ENCODE measurements at places on chromosomes 1 and 21.

GRCh38 chr1:47870946-47871676 is 126.1 kb downstream of the TRABD2B start:
- no peak for DNase-seq

GRCh38 chr1:97778718-97779117 is 142.1 kb downstream of the DPYD start:
- DNase-seq: no peak

GRCh38 chr1:224168859-224169380 is 14.1 kb upstream of the DEGS1 start:
- no peak for DNase-seq

- no peak for DNase-seq
Measured at GRCh38 chr1:200211157-200211556, 183.6 kb downstream of the NR5A2 start.

GRCh38 chr1:205598841-205599668 is 32.8 kb downstream of the ELK4 start:
- no peak for DNase-seq

- no peak for DNase-seq
Measured at GRCh38 chr21:37208741-37209225, 58.4 kb downstream of the VPS26C start.

- DNase-seq: peak; percentile 13
Measured at GRCh38 chr1:153985941-153986761, at the start of gene RAB13. RAB13 (minus strand) TSS chr1:153986339; CDS start chr1:153986236, 103 bp downstream.

DNA sequence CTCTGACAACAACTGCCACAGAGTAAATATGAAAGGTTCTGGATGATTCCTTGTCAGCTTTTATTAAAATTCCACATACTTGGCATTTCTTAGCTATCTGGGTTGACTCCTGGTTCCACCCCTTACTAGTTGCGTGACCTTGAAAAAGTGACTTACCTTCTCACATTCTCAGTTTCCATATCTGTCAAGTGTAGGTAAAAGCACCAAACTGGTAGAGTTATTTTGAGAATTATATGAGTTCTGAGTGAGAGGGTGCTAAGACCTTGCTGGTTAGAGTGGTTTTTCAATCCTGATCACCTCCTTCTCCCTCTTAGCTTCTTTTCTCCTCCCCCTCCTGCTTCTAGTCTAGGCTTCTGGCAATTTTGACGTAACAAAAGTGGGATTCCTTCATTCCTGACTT is 83.4 kb upstream of the ABCD3 start:
- no peak for DNase-seq

DNA sequence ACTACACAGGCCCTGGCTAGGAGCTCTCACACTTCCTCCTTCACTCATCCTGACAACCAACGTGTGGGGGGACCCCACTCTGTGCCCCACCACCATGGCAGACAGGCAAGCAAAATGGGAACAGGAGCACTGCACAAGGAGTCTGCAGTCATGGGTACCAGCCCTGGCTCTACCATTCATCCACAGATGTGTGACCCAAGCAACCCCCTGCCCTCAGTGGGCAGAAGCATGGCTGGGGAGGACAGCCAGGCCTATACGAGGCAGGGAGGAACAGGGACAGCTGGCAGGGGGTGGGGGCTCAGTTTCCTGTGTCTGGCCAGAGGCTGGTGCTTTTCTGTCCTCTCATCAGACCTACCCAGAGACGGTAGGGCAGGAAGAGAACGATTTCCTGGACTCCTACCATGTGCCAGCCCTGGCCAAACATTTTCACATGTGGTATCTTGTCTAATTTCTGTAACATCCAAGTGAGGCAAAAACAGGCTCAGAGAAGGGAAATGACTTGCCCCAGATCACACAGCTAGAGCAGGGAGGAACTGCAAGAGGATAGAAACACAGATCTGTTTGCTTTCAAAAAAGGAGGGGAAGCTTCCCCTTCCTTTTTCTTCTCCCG is 178.0 kb downstream of the HIVEP3 start:
- no peak for DNase-seq

DNA sequence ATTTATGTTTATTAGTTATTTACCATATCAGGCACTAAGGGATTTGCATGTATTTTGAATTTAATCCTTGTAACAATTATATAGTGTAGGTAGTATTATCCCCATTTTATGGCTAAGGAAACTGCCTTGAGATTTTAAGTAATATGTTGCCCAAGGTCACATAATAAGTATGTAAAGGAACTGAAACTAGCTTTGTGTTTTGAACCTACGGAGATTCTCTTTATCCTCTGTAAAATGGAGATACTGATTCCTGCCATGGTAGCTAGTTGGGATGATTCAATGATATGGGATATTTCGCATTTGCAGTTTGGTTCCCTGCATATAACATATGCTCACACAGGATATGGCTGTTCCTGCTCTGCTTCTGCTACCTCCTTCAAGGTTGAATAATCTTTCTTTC is 144.3 kb downstream of the ST6GALNAC3 start:
- no peak for DNase-seq

GRCh38 chr1:19514391-19514831 is 29.1 kb upstream of the CAPZB start:
- DNase-seq: no peak

- no peak for DNase-seq
Measured at GRCh38 chr1:71885171-71885570, 397.2 kb downstream of the NEGR1 start.

- no peak for DNase-seq
Measured at GRCh38 chr1:156751451-156751756, at the start of gene HDGF. HDGF (minus strand) TSS chr1:156751675; CDS start chr1:156751429, 246 bp downstream.

DNA sequence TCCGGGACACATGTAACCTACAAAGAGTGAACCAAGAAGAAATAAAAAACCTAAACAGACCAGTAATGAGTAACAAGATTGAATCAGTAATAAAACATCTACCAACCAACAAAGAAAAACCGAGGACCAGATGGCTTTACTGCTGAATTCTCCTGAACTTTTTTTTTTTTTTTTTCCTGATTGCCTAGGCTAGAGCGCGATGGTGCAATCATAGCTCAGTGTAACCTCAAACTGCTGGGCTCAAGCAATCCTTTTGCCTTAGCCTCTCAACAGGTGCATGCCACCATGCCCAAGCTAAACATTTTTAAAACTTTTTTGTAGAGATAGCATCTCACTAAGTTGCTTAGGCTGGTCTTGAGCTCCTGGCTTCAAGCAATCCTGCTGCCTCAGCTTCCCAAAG is 11.2 kb upstream of the FGGY start:
- DNase-seq: no peak

DNA sequence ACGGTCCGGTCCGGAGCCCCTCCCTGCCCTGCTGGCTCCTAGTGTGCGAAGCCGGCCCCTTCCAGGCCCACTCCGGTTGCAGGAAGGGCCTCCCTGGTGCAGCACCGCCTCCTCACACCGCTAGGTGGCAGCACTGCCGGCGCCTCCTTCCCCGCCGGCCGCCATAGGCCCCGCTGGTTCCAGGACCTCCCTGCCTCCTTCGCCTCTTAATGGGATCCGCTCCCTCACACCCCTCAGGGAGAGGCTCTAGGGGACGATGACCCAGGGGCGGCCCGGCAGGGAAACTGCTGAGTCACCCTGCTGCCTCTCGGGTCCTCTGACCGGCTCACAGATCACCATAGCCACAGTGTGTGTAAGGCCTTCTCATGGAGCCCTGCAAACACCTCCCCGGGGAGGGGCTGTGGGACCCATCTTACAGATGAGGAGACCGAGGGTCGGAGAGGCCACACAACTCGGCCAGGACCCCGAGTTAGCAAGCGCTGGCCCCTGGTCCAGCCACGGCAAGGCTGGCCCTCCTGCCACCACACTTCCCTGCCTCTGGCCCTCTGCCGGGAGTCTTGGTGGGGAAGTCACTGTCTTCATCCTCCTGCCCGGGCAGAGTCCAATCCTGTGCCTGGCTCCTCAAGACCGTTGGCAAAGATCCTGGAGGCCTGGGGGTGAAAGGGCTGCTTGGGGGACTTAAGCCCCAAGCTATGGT is 1.6 kb upstream of the AJAP1 start:
- no peak for DNase-seq

GRCh38 chr1:7380712-7381111 is 390.4 kb upstream of the VAMP3 start:
- no peak for DNase-seq

- DNase-seq: no peak
Measured at GRCh38 chr1:156344409-156344808, 6.1 kb downstream of the TSACC start.

- no peak for DNase-seq
Measured at GRCh38 chr1:149934356-149934755, 2.3 kb downstream of the MTMR11 start.

DNA sequence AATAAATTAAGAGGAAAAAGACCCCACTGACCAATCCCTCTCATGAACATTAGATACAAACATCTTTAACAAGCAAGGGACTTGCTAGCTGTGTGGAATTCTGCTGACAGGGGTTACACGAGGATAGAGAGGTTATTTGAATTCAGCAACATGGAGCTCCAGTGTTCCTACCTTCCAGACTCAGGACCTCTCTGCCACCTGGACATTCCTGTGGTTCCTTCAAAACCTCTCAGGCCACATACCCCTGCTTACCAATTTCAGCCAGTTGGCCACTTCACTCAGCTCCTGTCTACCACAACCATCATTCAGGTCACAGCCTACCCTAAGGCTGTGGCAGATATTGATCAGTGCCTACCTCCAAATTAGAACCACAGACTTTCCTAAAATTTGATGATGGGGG is 147.5 kb downstream of the RRAGC start:
- DNase-seq: no peak

GRCh38 chr21:42381347-42381984 is 14.4 kb downstream of the TMPRSS3 start:
- DNase-seq: no peak

DNA sequence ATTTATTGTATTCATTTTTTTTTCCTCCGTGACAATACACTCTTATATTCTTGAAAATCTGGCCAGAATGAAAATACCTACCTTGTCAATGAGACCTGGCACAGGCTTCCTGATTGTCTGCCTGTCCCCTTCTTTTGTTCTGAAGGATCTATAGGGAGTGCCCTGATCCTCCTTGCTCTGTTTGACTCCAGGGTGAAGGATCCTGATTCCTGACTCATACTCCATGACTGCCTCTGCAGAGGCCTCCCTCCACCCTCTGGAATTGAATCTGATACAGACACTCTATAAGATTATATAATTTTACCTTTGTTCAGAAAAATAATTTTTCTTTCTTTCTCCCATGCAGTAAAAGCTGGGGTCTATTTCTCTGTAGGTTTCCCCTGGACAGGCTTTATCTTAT is 116.2 kb downstream of the HMCN1 start:
- DNase-seq: no peak

GRCh38 chr1:165787741-165788140 is 19.1 kb upstream of the TMCO1 start:
- no peak for DNase-seq

- no peak for DNase-seq
Measured at GRCh38 chr1:114316204-114316603, 162.5 kb upstream of the SYT6 start.

GRCh38 chr1:158998781-158999161 is 10.9 kb upstream of the IFI16 start:
- DNase-seq: no peak

DNA sequence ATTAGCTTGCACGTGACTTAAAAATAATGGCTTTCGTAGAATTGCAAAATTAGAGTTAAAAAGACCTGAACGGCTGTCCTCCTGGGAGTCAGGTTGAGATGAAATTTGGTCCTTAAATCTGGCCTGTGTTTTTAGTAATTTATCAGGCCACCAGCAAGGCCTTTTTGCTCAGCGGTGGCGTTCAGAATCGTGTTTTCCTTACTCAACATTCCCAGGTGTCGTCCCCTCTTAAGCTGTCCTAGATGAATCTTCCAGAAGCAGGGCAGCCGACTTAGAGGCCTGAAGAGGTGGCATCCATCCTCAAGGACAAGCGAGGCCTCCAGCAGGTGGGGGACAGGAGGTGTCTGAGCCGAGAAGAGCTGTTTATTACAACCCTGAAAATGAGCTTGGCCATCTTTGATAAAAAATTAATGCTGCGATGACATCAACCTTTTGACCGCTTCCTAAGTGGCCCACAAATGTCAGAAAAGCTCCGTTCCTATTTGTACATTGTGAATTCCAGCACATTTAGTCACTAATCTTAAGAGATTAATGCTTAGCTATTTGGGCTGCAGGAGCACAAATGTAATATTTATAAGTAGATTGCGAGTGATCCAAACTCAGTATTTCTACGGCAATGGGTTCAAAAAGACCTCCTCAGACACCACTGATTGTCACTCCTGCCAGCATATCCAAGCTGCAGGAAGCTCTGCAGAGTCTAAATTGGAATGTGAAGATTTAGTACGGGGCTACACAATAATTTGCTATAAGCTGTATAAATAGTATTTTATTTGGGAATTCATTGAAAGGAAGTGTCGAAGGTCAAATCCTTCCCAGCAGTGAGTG is 344.1 kb upstream of the VAMP3 start:
- DNase-seq: no peak

- DNase-seq: no peak
Measured at GRCh38 chr1:158199849-158200248, 19.2 kb downstream of the CD1D start.

GRCh38 chr1:11664336-11665065 is 501 bp downstream of the FBXO6 start:
- DNase-seq: no peak

DNA sequence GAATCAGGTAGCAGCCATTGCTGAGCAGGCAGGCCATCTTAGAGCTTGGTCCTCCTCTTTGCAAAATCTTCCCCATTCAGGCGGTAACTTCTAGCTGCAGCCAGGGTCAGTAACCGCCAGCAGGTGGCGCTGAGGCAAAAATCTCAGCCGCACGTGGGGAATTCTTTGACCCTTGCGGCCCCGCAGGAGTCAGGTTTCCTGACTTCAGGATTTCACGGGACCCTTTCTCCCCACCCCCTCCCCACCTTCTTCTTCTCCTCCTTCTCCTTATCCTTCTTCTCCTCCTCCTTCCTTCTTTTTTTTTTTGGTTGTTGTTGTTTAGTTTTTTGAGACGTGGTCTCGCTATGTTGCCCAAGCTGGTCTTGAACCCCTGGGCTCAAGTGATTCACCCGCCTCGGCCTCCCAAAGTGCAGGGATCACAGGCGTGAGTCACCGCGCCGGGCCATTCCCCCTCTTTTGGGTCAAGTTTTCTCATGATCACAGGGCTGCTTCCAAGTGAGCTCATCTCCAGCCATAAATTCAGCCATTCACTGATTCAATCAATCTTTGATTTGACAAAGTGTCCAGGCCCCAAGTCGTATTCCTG is 33.4 kb upstream of the TENT5B start:
- no peak for DNase-seq

DNA sequence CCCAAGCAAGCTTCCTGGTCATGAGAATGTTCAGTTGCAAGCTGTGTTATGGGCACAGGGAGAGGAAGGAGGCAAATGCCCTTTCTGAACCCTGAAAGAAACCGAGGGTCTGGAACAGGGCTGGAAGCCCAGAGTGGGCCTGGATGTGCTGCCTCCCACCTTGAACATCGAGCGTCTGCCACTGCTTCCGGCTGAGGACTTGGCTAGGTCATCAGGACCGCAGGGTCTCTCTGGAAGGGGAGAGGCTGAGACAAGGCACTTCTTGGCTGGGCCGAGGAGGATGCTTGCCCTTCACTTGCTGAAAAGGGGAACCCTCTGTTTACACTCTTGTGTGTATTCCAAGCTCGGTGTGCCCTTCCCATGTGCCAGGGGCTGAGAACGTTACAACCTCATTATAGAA is 168.0 kb upstream of the C1orf174 start:
- DNase-seq: no peak

All from NCI-H1417 treated with DMSO at 0.1 percent for 48 hours (cell line).